CD4-positive, alpha-beta T cell treated with Interleukin-6 at 100 ng/mL for 8 hours (primary cell): ENCODE measurements at places on chromosomes 12 and 14.

DNA sequence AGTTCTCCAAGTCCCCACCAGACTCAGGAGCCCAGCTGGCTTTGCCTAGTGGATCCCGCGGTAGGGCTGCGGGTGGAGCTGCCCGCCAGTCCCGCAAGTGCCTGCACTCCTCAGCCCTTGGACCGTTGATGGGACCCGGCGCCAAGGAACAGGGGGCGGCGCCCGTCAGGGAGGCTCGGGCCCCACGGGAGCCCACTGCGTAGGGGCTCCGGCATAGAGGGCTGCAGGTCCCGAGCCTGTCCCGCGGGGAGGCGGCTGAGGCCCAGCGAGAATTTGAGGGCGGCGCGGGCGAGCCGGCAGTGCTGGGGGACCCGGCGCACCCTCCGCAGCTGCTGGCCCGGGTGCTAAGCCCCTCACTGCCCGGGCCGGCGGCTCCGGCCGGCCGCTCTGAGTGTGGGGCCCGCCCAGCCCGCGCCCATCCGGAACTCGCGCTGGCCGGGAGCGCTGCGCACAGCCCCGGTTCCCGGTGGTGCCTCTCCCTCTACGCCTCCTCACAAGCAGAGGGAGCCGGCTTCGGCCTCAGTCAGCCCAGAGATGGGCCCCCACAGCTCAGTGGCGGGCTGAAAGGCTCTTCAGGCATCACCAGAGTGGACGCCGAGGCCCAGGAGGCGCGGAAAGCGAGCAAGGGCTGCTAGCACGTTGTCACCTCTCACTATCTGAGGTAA, 452.4 kb upstream of the LRFN5 start:
- no peak for DNase-seq

- no peak for DNase-seq
Observed at GRCh38 chr12:81597928-81598604, 161.1 kb downstream of the PPFIA2 start.

- DNase-seq: no peak
Observed at GRCh38 chr12:34350092-34351041, 328.1 kb downstream of the ALG10 start.

- DNase-seq: no peak
Observed at GRCh38 chr12:87332987-87333726, 696.0 kb downstream of the C12orf50 start.

DNA sequence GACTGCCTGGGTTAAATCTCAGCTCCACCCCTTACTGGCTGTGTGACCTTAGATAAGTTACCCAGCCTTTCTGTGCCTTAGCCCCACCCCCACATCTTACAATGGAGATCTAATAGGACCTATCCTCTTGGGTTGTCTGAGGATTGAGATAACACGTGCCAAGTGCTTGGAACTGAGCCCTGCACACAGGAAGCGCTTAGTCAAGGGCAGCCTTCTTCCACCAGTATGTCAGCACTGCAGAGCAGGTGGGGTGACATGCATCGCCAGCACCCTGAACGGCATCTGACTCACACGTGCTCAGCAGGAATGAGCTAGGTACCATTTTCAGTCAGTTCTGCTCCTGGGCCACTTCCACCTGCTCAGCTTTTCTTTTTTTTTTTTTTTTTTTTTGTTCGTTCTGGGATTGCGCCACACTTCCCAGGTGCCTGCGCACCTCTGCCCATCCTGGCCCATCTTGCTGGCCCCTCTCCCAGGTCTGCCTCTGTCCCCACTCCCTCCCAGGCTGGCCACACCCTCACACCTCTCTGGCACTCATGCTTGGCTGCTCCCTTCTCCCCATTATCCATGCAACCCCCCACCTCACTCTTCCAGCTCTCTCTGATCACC, 19.6 kb downstream of the LGMN start:
- no peak for DNase-seq
